ENCODE measurements at places on chromosomes 3 and 15.

DNA sequence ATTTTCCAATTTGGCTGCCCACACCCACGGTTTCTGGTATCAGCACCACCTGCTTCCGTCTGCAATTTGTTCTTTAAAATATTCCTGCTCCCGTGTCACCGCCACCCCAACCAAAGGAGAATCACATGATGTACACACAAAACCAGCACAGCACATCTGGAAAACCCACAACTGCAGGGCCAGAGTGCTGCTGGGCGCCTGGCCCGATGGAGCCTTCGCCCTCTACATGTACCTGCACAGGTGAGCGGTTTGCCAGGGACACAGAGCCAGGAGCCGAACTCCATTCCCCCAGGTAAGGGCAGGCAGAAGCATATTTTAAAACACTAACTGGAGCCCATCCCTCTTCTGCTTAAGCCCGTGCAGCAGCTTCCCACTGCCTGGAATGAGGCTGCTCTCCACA lies 75.6 kb downstream of the ADAMTS17 start:
- DNase-seq, result no peak

DNA sequence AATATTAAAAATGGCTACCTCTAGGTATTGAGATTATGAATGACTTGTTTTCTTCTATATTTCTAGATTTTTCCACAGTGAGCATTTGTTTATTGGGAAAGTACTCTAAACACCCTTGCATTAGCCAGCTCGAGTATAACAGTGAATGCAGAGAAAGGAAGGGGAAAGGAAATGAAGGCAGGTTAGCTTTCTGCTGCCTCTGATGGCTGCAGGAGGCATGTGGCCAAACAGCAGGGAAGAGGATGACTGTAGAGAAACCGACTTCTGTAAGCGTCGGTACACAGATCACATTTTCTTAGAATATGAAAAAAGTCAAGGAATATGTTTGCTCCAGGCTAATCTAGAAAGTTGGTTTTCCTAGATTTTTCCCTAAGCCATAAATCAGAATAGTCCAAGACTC lies 19.8 kb downstream of the GNB5 start:
- no peak for DNase-seq

DNA sequence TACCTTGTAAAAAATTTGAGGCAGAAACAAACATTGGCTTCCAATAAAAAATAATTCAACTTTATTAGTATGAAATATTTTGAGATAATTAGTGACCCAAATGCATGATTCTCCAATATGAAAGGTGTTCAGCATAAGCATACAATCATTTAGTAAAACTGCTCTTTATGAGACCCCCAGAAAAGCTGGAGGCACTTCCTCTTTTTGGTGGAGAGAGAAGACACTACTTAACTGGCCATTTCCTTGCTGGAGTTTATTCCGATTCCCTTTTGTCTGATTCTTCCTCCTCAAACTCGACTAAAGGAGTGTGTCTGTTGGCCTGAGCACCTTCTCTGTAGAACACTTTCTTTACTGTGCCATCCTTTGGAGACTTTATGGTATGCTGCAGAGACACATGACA lies 34.8 kb upstream of the DCUN1D1 start:
- no peak for DNase-seq

DNA sequence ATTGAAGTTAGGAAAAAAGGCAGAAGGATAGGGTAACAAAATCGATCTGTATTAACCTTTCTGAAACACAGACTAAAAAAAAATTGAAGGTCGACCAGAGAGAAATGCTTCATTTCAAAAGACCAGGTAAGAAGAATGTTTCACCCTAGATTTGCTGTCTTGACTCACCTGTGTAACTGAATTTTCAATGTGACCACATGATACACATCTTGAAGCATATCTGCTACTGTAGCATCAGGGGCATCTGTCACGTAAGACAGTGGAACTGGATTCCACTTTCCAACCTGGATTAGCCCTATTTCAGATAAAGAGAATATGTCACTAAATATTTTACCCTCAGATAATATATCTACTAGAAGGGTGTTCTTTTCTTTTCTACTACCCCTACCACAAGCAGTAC lies 9.3 kb downstream of the SATB1 start:
- no peak for DNase-seq

GRCh38 chr3:57700737-57701136 lies 7.9 kb upstream of the DENND6A start:
- DNase-seq, result no peak

DNA sequence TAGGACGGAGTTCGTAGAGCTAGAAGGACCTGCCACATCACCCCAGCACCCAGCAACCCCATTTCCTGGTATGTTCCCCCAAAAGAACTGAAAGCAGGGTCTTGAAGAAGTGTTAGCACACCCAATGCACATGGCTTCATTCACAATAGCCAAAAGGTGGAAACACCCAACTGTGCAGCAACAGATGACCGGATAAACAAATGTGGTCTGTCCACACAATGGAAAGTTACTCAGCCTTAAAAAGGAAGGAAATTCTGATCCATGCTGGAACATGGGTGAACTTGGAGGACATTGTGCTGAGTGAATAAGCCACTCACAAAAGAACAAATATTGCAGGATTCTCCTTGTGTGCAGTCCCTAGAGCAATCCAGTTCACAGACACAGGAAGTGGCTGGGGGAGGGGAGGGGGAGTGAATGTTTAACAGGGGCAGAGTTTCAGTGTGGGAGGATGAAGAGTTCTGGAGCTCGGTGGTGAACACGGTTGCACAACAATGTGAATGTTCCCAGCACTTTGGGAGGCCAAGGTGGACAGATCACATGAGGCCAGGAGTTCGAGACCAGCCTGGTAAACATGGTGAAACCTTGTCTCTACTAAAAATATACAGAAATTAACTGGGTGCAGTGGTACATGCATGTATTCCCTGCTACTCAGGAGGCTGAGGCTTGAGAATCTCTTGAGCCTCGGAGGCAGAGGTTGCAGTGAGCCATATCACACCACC lies 157.5 kb downstream of the NUP210 start:
- DNase-seq, result no peak

- DNase-seq, result no peak
These were observed 49.5 kb downstream of the MYLK start for GRCh38 chr3:123834631-123835030.

DNA sequence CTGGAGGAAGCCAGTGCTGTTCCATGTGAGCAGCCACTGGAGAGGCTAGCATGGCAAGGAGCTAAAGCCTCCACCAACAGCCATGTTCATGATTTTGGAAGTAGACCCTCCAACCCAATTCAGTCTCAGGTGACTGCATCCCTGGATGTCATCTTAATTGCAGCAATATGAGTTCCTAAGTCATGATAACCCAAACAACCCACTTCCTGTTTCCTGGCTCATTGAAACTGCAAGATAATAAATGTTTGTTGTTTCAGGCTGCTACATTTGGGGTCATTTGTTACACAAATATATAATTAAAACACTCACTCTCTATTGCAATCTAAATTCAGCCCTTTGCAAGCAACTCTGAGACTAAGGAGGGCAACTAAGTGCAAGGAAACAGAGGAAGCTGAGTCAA lies 62.4 kb upstream of the SLC24A5 start:
- no peak for DNase-seq

GRCh38 chr3:41155834-41156233 lies 43.5 kb upstream of the CTNNB1 start:
- no peak for DNase-seq

- DNase-seq, result no peak
These were observed 14.9 kb downstream of the NR1I2 start for GRCh38 chr3:119796785-119797184.

GRCh38 chr3:129502641-129503408 lies 25.6 kb upstream of the RHO start:
- DNase-seq, result no peak

DNA sequence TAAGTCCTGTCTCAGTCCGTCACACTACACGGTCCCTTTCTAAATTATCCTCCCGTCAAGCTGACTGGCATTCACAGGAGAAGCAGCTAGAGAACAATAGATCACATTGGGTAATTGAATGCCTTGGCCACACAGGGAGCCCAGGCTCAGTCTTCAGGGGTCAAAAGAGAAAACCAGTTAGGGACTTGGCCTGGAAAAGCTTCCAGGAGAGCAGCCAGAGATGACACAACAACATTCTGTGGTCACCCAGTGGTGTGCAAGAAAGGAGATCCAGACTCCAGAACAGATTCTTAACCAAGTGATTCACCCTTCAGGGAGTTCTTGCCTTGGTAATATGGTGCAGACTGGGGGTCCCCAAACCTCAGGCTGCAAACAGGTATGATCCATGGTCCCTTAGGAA lies 15.9 kb downstream of the ARHGAP31 start:
- DNase-seq, result no peak

DNA sequence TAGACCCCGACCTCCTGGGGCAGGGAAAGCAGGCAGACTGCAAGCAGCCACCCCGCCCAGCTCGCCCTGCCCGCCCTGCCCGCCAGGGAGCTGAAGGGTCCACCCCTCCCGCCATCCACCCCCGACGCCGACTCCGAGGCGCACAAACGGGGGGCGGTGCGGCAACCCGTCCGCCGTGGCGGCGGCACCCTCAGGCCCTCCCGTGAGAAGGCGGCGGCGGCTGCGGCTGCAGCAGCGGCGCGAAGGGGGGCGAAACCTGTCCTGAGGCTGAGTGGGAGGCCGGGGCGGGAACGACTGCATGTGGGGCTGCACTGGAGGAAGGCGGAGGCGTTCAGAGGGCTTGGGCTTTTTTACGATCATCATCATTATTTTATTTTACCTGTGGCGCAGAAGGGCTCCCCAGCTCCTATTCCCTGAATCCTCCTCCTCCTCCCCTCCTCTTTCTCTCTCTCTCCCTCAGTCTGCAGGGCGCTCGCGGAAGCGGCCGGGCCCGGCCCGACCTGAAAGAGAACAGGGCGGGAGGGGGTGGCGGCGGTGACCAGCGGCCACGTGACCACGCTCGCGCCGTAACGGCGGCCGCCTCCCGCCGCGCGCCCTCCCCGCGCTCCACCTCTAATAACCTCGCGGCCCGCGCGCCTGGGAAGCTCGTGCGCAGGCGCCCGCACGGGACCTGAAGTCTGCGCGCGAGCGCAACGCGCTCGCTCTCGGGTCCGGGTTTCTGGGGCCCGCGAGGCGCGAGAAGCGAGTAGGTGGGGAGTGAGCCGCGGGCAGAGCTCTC lies at the start of gene TBC1D5:
TSS of gene TBC1D5 (minus strand) at position 530 of the 778 bp plus-strand sequence. CDS start 234,061 bp downstream, outside the sequence.
- peak; percentile 93 for DNase-seq

DNA sequence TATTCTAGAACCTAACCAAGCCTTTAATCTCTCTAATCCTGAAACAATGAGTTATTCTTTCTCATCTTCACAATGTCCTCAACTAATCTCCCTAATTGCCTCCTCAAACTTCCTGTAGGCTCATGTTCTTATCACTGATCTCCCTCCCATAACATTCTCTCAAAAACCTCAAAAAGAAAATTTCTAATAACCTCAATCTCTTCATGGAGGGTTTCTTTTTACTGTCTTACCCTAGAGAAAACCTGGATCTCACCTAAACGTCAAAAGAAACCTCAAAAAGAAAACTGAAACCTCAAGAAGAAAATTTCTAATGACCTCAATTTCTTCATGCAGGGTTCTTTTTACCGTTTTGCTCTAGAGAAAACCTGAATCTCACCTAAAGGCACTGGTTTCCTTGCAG lies 150.2 kb downstream of the GSK3B start:
- DNase-seq, result no peak

DNA sequence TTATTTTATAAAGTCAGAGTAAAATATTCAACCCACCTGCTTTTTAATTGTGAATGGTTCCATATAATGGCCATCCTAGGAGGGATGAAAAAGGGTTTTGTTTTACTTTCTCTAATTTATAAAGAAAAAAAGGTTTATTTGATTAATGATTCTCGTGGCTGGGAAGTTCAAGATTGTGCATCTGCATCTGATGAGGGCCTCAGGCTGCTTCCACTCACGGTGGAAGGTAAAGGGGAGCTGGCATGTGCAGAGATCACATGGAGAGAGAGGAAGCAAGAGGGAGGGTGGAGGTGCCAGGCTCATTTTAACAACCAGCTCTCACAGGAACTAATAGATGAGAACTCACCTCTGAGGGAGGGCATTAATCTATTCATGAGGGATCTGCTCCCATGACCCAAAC lies 27.7 kb upstream of the TRA2B start:
- no peak for DNase-seq

DNA sequence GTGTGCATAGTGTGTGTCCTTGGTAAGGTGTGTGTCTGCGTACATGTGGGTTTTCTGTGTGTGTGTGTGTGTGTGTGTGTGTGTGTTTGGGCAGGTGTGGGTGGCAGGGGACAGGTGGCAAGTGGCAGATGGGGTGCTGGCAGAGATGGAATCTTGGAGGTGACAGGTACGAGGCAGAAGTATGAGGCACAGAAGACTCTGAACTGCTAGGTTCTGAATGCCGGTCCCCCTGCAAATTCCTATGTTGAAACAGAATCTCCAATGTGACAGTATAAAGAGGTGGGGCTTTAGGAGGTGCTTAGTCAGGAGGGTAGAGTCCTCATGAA lies 29.8 kb downstream of the SRPRB start:
- no peak for DNase-seq

DNA sequence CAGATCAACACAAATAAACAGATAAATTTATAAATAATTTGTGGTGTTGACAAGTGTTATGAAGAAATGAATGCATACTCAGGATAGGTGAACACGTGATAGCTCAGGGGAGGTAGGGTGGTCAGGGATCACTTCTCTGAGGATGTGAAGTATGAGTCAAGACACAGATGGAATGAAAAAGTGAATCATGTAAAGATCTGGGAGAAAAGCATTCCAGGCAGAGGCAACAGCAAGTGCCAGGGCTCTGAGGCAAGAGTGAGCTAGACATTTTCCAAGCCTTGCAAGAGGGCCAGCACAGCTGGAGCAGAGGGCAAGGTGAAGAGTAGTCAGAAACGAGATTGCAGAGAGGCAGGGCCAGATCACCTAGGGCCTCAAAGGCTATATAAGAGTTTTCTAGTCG lies 177.8 kb downstream of the WNT5A start:
- no peak for DNase-seq

DNA sequence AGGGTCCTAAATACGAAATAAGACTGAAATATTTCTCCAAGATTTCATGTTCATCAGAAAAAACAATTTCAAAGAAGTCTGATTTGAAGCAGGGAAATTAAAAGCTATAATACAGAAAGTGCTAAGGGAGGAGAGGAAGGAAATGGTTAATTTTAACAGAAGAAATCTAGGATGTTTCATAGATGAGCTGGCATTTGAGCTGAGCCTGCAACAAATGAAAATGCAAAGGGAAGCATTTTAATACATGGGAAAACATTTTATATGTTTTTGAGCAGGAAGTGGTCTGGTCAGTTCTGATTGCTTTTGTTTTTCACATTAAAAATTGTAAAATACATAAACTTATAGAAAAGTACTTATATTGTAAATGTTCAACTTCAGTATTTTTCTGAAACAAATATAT lies 17.2 kb upstream of the RAP2B start:
- DNase-seq, result no peak

DNA sequence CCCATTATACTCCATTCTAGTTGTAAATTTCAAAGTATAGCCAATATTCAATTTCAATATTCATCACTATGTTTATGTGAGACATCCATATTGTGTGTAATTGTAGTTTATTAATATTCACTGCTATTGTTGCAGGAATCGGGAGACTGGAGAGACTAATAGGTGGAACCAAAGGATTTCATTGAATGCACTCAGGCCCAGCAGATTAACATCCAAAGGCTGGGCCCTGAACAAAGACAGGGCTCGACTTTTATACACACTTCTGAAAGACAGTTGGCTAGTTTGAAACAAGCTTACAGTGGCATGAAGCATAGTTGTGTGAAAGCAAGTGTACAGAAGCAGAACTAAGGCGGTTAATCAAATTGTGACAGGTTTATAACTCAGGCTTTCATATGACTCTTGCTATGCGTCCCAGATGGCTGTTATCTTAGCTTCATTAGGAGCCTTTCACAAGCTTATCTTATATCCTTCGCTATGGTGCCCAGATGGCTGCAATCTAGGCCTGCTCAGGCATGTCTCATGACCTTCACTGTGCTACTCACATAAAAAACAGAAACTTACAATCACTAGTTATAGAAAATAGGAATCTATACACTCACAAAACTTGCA lies 1038.8 kb upstream of the EPHA6 start:
- DNase-seq, result no peak
